ENCODE measurements at places on chromosomes 13 and 19.

GRCh38 chr19:23049256-23049655 is 46.3 kb upstream of the ZNF728 start:
- no peak for DNase-seq

DNA sequence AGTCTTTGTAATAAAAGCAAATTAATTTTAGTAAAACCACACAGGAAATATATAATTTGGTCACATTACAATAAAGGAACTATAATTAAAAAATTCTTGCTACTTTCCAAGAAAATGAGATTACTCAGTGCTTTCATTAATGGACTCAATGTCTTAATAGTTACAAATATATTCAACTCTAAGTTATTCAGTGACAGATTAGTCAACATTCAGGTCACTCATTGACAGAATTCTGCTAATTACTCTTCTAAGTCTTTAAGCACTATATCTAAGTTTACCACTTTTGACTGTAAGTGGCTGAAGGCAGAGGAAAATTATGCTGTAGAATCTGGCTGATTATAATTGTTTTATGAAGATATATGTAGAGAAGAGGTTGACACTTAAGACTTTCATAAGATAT is 1365.0 kb downstream of the EFNB2 start:
- no peak for DNase-seq

DNA sequence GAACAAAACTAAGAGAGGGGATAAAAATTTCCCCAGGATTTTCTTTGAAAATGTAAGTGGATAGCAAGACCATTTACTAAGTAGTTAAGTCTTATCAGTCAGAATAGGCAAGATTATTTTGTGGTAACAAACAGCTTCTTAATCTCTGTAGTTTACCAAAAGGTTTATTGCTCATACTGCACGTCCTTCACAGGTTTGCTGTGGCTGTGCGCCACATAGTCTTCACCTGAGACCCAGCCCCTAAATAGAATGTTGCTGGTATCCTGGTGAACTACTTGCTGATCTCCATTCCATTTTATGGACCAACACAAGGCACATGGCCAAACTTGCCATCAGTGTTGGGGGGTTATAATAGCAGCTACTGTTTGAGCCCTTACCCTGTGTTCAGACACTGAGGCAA is 44.6 kb downstream of the FNDC3A start:
- DNase-seq, result no peak

DNA sequence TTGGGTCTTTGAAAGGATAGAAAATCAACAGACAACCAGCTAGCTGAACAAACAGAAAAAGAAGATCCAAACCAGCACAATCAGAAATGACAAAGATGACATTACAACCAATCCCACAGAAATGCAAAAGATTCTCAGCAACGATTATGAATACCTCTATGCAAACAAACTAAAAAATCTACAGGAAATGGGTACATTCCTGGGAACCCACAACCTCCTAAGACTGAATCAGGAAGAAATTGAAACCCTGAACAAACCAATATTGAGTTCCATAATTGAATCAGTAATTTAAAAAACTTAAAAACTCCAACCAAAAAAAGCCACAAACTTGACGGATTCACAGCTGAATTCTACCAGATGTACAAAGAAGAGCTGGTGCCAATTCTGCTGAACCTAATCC is 20.9 kb upstream of the C1QTNF9B start:
- DNase-seq, result peak; percentile 11

DNA sequence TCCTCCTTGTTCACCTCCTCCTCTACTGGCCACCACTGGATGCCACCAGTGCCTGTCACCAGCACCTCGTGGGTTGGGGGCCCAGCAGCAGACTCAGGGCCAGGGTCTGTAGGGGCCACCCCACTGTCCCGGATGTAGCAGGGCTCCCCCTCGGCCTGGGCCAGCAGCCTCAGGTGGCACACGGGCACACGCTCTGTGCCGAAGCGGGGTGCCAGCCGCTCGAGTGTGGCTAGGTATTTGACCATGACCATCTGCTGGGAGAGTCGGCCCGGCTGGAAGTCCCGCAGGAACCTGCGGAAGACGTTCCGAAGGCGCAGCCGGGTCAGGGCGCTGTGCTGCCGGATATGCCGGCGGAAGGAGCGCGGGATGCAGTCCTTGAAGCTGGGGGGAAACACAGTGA is 14.9 kb downstream of the TYK2 start:
- no peak for DNase-seq

DNA sequence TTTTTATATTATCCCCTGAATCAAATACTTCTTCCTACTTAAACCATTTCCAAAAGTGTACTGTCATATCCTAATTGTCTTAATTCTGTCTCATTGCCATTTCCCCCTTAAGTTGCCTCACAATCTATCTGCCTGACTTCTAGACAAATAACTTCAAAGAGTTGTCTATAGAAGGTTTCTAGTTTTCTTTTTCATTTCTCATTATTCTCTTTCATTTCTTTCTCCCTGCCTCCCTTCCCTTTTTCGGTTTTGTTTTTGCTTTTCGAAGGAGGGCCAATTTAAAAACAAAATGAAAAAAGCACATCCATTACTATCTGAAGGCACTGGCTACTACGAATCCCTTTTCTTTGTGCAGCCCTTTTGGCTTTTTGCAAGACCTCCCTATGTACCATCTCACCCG is 367.2 kb downstream of the DNAJC15 start:
- no peak for DNase-seq
